Cardiac atrium fibroblast (primary cell): ENCODE measurements at places on chromosomes 13 and 19. TPM values are rescaled to one million over a fixed set of nuclear protein-coding genes. Genes with fewer than 3 reads are reported as not detected.

The LILRA5 gene
- not detected in 2 replicates for total RNA-seq

The LILRB3 gene
- not detected in 2 replicates for total RNA-seq

The LPAR6 gene
- total RNA-seq, result 5.4 and 8.3 TPM in 2 replicates

The ZNF256 gene
- 1.5 and 6.3 TPM in 2 replicates for total RNA-seq

The CEACAM19 gene
- 1.6 and 6.5 TPM in 2 replicates for total RNA-seq

The FCER2 gene
- total RNA-seq, result not detected in 2 replicates

The DKKL1 gene
- total RNA-seq, result 0.36 TPM in 1 of 2 replicates, not detected in the other

The SYNE4 gene
- total RNA-seq, result not detected in 2 replicates

The WDR62 gene
- total RNA-seq, result 1.3 and 1.6 TPM in 2 replicates

The TLE6 gene
- 0.36 and 2.8 TPM in 2 replicates for total RNA-seq

The MCF2L gene
- 5.2 and 5.8 TPM in 2 replicates for total RNA-seq

The DAND5 gene
- total RNA-seq, result not detected in 2 replicates

The DCLK1 gene
- total RNA-seq, result 3.2 and 10.0 TPM in 2 replicates

The CASP14 gene
- not detected in 2 replicates for total RNA-seq

The AMER2 gene
- total RNA-seq, result not detected in 2 replicates

The TEX101 gene
- not detected in 2 replicates for total RNA-seq

The GGACT gene
- total RNA-seq, result 5.8 and 7.0 TPM in 2 replicates

The SSC5D gene
- 7.0 and 7.9 TPM in 2 replicates for total RNA-seq

The GFY gene
- total RNA-seq, result not detected in 2 replicates

The NKPD1 gene
- not detected in 2 replicates for total RNA-seq

The PGPEP1 gene
- total RNA-seq, result 3.4 and 7.8 TPM in 2 replicates

The ACP5 gene
- 1.3 TPM in 1 of 2 replicates, not detected in the other for total RNA-seq

The ZNF304 gene
- 5.0 and 8.7 TPM in 2 replicates for total RNA-seq
